Mesothelial cell of epicardium (in vitro differentiated cells): ENCODE measurements at places on chromosomes 4 and X. TPM values are rescaled to one million over a fixed set of nuclear protein-coding genes. Genes with fewer than 3 reads are reported as not detected.
A peak's percentile ranks its signal among the peaks of the same experiment; 100 is the strongest.

DNA sequence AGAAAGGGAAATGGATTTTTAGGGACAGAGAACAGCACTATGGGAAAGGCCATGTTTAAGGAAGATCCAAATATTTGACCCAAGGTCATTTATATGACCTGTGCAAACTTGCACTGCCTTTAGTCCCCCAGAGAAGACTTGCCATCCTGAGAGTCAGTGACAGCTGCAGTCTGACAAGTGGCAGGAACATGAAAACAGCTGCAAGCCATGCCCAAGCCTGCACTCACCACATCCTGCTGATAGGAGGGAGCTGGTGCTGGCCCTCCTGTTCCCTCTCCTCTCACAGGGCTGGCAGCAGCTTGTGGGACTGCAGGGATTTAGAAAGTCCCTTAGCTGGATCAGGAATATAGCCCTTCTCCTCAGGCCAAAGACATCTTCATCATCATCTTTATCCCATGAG lies 187.7 kb downstream of the RAP1GDS1 start:
- no peak for DNase-seq

Gene NR3C2
- 4.0 to 5.3 TPM (median 5.2 TPM) in 3 replicates for total RNA-seq

Gene GAGE13
- total RNA-seq: not detected in 3 replicates

DNA sequence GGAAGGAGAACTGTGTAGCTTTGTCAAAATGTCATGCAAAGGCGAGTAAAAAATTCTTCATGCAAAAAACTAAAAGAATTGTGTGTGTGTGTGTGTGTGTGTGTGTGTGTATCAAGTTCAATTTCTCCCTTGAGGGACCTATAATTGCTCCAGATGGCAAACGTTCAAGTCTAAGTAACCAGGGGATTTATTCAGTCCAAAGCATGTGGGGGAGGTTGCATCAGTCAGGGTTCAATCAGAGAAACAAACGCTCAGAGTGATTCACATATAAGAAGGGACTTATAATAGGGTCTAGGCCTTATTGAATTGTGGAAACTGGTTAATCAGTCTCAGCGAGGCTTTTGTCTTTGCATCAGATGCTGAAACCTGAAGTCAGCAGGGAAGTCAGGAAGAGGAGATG lies 5.0 kb downstream of the DCAF8L1 start:
- DNase-seq: no peak

DNA sequence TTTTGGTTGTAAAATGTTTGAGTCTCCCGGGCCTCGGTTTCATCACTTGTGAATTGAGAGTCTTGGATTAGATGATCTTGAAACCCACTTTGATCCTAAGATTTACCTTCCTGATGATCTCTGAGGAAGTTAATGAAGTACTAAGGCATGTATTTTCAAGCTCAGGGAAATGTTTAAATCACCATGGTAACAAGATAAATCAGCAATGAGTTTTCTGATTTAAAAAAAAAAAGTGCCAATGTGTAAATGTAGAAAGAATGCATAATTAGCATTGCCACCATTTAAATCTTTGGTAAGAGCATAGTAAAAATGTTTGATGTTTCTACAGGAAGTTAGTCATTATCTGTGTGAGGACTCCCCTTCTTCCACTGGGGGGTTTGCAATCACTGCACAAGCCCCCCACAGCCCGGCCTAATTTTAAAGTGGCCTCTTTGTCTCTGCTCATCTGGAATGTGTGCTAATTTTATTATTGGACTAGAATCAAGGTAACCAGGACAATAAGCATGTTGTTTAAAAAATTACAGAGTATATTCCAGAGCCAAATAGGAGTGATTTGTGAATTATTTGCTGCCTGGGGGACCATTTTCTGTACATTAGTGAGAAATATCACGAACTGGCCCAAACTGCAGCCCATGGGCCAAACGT lies 93.6 kb downstream of the SLC34A2 start:
- no peak for DNase-seq

DNA sequence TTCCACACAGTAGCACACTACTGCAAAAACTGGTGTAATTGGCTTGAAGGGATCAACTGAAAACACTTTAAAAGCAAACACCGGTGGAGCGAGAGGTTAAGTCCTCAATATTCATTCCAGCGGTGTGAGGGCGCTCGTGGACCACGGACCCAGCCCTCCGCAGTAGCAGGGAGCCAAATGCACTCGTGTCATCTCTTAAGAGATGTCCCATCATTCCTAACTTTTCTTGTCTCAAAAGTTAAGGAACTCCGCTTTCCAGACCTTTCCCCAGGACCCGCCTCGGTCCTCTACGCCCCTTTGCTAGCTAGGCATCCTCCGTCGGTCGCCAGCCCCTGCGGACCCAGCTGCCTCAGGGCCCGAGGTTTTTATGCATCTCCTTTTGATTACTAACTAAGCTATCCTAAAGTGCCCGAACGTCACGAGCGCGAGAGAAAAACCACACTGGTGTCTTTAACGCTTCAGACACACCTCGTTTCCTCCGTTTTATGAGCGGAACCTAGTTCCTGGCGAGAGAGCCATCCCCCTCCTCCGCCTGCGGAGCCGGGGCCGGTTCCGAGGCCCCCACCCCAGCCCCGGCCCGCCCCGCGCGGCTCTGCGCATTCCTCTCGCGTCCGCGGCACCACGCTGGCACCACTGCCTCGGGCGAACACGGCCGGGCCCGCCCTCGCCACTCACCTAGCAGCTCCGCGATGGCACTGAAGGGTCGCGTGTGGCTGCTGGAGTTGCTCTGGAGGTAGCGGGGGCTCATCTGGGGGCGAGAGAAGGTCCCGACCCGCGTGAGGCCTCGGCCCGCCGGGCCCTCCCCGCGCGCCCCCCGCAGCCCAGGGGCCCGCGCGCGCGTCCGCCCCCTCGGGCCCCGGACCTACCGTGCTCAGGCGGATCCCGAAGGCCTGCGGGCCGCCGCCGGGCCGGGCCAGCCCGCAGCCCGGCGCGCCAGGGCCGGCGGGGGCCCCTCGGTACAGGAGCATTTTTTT lies 723 bp downstream of the MORC4 start:
- DNase-seq: no peak

GRCh38 chrX:135421537-135421931 lies 210 bp upstream of the SMIM10L2A start:
- peak; percentile 71 for DNase-seq
